ENCODE measurements at places on chromosomes 2 and 18. TPM values are rescaled to one million over a fixed set of nuclear protein-coding genes. Genes with fewer than 3 reads are reported as not detected.

DNA sequence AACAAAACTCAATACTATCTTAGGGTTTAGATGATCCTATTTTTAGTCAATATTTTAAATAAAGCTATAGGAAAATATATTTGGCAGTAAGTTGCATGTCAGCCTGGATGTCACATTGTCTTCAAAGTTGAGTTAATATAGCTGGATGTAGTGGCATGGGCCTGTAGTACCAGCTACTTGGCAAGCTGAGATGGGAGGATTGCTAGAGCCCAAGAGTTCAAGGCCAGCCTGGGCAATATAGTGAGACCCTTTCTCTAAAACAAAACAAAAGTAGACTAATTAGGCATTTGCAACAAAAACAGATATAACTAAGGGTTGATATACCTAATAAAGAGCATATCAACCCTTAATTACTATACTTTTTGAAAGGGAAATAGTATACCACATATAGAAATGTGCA lies 254.6 kb upstream of the KCNJ3 start:
- no peak for DNase-seq
- no peak overlapping the region for H3K4me3 ChIP-seq
- H3K36me3 ChIP-seq, result no peaks in the 10 kb centered on the region
- no peaks in the 10 kb centered on the region for H3K4me1 ChIP-seq
- H3K27ac ChIP-seq, result no peak overlapping the region

GPR45 gene
- not detected for total RNA-seq

GRCh38 chr2:64975232-64975821 lies 13.9 kb upstream of the SLC1A4 start:
- no peak overlapping the region for H3K27ac ChIP-seq
- H3K36me3 ChIP-seq, result no peaks in the 10 kb centered on the region
- DNase-seq, result no peak
- H3K4me1 ChIP-seq, result peaks cover 5% of the 10 kb centered on the region

- peak overlapping the region; percentile 90 for H3K27ac ChIP-seq
- H3K4me1 ChIP-seq, result peaks cover 59% of the 10 kb centered on the region
- DNase-seq, result peak; percentile 90
- H3K4me3 ChIP-seq, result no peak overlapping the region
- no peaks in the 10 kb centered on the region for H3K36me3 ChIP-seq
- no peaks in the 10 kb centered on the region for H3K27me3 ChIP-seq
These were observed 39.6 kb downstream of the HS1BP3 start for GRCh38 chr2:20611077-20611843.

DNA sequence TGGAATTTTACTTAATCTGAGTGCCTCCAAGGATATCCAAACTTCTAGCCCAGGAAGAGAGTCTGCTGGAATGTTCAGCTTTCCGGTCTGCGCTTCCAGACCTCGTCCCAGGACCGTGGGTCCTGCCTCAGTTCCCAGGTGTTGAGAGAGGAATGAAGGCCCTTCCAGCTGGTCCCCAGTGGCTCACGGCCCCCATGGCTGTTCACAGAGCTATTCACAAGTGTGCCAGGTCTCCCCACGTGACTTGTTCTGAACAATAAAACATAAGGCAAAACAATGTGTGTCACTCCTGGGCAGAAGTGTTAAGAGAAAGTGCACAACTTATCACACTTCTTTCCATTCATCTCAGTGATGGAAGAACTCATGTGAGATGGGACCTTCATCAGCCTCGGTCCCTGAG lies 20.1 kb upstream of the TEX51 start:
- no peak for DNase-seq
- no peaks in the 10 kb centered on the region for H3K27me3 ChIP-seq
- no peaks in the 10 kb centered on the region for H3K36me3 ChIP-seq
- H3K27ac ChIP-seq, result no peak overlapping the region
- no peaks in the 10 kb centered on the region for H3K4me1 ChIP-seq

DNA sequence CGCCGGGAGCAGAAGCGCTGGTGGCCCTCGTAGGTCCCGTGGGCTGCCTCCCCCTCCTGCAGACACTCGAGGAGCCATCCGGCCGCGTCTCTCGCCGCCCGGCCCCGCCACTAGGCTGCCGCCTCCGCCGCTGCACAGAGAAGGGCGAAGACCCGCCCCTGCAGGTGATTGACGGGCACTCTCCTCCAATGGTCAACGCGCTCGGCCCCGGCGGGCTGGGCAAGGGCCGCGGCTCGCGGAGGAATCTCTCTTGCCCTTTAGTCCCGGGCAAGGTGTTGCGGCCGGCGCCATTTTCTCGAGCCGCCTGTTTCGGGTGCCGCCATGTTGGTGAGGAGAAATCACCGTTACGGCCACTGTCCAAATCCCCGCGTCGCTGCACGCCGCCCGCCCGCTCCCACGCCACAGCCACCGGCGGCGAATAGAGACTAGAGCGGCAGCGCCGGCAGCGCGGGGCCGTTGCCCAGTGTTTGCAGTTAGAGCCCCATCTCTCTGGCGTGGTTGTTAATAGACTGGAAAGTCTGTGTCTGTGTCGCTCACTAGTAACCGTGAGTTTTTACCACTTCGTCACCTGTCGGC lies at the start of gene ZC3H6:
Gene ZC3H6 (plus strand): TSS at position 287 of the 576 bp plus-strand sequence. CDS start 398 bp downstream, outside the sequence.
- H3K4me1 ChIP-seq, result peaks cover 16% of the 10 kb centered on the region
- H3K4me3 ChIP-seq, result peak within 1 kb of the TSS; percentile 74
- peak; percentile 98 for DNase-seq
- no peaks in the 10 kb centered on the region for H3K36me3 ChIP-seq
- peak within 1 kb of the TSS; percentile 100 for H3K27ac ChIP-seq

GRCh38 chr2:20538308-20539132 lies 91.6 kb downstream of the RHOB start:
- H3K27ac ChIP-seq, result no peak overlapping the region
- H3K4me1 ChIP-seq, result no peaks in the 10 kb centered on the region
- H3K36me3 ChIP-seq, result no peaks in the 10 kb centered on the region
- no peak for DNase-seq
- H3K27me3 ChIP-seq, result no peaks in the 10 kb centered on the region

SLC5A6 gene
- 19.9 TPM for total RNA-seq

GRCh38 chr18:77341527-77342325 lies 92.1 kb downstream of the GALR1 start:
- H3K27me3 ChIP-seq, result no peaks in the 10 kb centered on the region
- peak; percentile 24 for DNase-seq
- no peak overlapping the region for H3K4me3 ChIP-seq
- no peaks in the 10 kb centered on the region for H3K4me1 ChIP-seq

DNA sequence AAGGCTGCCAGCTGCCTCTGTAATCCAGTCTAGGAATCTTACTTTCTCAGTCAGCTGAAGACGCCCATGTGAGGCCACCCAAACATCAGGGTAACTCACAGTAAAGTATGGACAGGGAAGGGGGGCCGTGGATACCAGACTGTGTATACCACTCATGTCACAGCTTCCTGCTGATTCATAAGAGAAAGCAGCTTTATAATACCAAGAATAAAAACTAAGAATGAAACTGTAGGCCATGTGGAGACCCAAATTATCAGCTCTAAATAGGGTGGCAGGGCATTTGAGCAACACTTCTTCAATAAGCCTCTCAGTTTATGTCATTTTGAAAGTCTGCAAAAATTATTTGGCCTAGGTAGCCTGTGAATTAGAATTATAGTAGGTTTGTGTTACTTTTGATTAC lies 115.0 kb upstream of the CDCA7 start:
- H3K27me3 ChIP-seq, result no peaks in the 10 kb centered on the region
- peaks cover under 1% of the 10 kb centered on the region for H3K36me3 ChIP-seq
- H3K4me1 ChIP-seq, result no peaks in the 10 kb centered on the region

GRCh38 chr18:23934252-23934651 lies 80.3 kb upstream of the TTC39C start:
- no peaks in the 10 kb centered on the region for H3K27me3 ChIP-seq
- no peak for DNase-seq
- H3K36me3 ChIP-seq, result no peaks in the 10 kb centered on the region
- H3K4me1 ChIP-seq, result peaks cover 3% of the 10 kb centered on the region

DNA sequence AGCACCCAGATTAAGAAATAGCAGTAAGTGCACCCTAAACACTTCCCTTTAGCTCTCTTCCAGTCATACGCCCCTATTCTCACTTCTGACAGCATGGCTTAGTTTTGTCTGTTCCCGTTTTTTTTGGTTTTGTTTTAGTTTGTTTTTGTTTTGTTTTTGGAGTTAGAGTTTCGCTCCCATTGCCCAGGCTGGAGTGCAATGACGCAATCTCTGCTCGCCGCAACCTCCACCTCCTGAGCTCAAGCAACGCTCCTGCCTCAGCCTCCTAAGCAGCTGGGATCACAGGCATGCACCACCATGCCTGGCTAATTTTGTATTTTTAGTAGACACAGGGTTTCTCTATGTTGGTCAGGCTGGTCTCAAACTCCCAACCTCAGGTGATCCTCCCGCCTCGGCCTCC lies 2067.7 kb downstream of the SUCLG1 start:
- no peaks in the 10 kb centered on the region for H3K36me3 ChIP-seq
- H3K27ac ChIP-seq, result no peak overlapping the region
- no peak for DNase-seq

- H3K4me1 ChIP-seq, result peaks cover 19% of the 10 kb centered on the region
- peaks cover 45% of the 10 kb centered on the region for H3K36me3 ChIP-seq
- DNase-seq, result no peak
- H3K27ac ChIP-seq, result peak overlapping the region; percentile 62
These were observed 266.3 kb downstream of the TWIST2 start for GRCh38 chr2:239114119-239114581.

CD207 gene
- not detected for total RNA-seq

ARHGAP25 gene
- total RNA-seq, result 36.1 TPM

CAPN13 gene
- total RNA-seq, result 17.0 TPM

CAVIN2 gene
- total RNA-seq, result 198 TPM

- no peaks in the 10 kb centered on the region for H3K27me3 ChIP-seq
- H3K36me3 ChIP-seq, result no peaks in the 10 kb centered on the region
- no peak overlapping the region for H3K27ac ChIP-seq
- no peak overlapping the region for H3K4me3 ChIP-seq
- no peak for DNase-seq
These were observed 18.7 kb upstream of the NEMP2 start for GRCh38 chr2:190553254-190553653.

- H3K27me3 ChIP-seq, result no peaks in the 10 kb centered on the region
- no peaks in the 10 kb centered on the region for H3K4me1 ChIP-seq
- no peaks in the 10 kb centered on the region for H3K36me3 ChIP-seq
- H3K27ac ChIP-seq, result no peak overlapping the region
These were observed 21.1 kb downstream of the NBAS start for GRCh38 chr2:15539999-15540398.

GRCh38 chr18:5998907-5999306 lies 103.6 kb upstream of the TMEM200C start:
- H3K36me3 ChIP-seq, result no peaks in the 10 kb centered on the region
- H3K4me3 ChIP-seq, result no peak overlapping the region
- no peak for DNase-seq
- H3K4me1 ChIP-seq, result no peaks in the 10 kb centered on the region

DNA sequence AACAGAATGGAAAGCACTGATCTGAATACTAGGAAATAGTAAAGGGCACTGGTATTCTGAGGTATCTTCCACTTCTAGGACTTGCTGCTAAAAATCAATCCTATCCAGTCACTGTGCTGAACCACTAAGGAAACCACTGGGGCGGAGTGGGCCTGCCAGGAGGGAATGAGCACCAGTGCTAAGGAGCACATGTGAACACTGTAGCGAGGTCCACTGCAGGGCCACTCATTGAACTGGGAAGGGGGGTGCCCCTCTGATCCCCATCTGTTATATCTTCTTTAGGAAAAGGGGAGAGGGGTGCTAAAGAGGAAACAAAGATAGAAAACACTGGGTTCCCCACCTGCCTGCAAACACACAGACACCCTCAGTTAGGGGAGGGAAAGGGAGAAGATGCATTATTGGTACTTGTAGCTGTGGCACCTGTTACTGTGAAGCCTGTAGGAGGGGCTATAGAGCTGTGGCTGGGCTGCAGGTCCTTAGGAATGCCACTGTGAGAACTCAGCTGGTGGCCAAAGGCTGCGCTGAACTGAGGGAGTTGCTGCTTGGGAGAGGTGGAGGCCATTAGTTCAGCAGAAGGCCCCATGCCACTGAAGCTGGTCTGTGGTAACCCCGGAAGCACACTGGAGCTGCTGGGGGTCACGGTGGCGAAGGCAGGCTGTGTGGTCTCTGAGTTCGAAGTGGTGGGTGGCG lies 81.8 kb downstream of the INO80D start:
- no peak overlapping the region for H3K4me3 ChIP-seq
- no peak overlapping the region for H3K27ac ChIP-seq
- no peaks in the 10 kb centered on the region for H3K27me3 ChIP-seq
- peaks cover 42% of the 10 kb centered on the region for H3K36me3 ChIP-seq
- H3K4me1 ChIP-seq, result no peaks in the 10 kb centered on the region
- peak; percentile 30 for DNase-seq

GRCh38 chr2:177296040-177296439 lies 31.5 kb upstream of the NFE2L2 start:
- H3K4me3 ChIP-seq, result no peak overlapping the region
- no peak overlapping the region for H3K27ac ChIP-seq
- H3K27me3 ChIP-seq, result no peaks in the 10 kb centered on the region
- H3K4me1 ChIP-seq, result no peaks in the 10 kb centered on the region

- H3K27me3 ChIP-seq, result no peaks in the 10 kb centered on the region
- DNase-seq, result no peak
- H3K4me1 ChIP-seq, result no peaks in the 10 kb centered on the region
- H3K36me3 ChIP-seq, result peaks cover 7% of the 10 kb centered on the region
These were observed 202.7 kb downstream of the EIPR1 start for GRCh38 chr2:3174626-3175567.

- no peak overlapping the region for H3K27ac ChIP-seq
- no peak overlapping the region for H3K4me3 ChIP-seq
These were observed 41.8 kb upstream of the PDK1 start for GRCh38 chr2:172513935-172514586.

DNA sequence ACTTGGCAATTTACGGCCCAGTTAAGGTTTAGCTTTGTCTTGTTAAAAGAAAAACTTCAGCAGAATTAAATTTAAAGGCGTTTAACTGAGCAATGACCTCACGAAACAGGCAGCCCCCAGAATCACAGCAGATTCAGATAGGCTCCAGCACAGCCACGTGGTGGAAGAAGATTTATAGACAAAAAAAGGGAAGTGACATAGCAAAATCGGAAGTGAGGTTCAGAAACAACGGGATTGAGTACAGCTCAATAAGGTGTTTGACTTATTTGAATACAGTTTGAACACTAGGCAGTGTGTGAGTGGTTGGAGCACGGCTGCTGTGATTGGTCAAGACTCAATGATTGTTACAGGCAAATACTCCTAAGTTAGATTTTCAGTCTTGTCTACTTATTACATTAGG lies 79.8 kb downstream of the MOGAT1 start:
- H3K27ac ChIP-seq, result no peak overlapping the region
- H3K27me3 ChIP-seq, result no peaks in the 10 kb centered on the region
- no peak for DNase-seq
- no peaks in the 10 kb centered on the region for H3K36me3 ChIP-seq

- H3K27me3 ChIP-seq, result no peaks in the 10 kb centered on the region
- no peaks in the 10 kb centered on the region for H3K4me1 ChIP-seq
- no peaks in the 10 kb centered on the region for H3K36me3 ChIP-seq
- no peak overlapping the region for H3K27ac ChIP-seq
- no peak overlapping the region for H3K4me3 ChIP-seq
- no peak for DNase-seq
These were observed 153.1 kb upstream of the ARL4C start for GRCh38 chr2:234649951-234650350.

GRCh38 chr2:23436346-23437098 lies 51.5 kb downstream of the KLHL29 start:
- H3K4me3 ChIP-seq, result no peak overlapping the region
- no peaks in the 10 kb centered on the region for H3K36me3 ChIP-seq
- H3K27ac ChIP-seq, result no peak overlapping the region
- no peak for DNase-seq

All from upper lobe of left lung (tissue), 6 donors.